Neural progenitor cell (in vitro differentiated cells): ENCODE measurements at places on chromosomes 6 and 20.

- peaks cover 11% of the 10 kb centered on the region for H3K4me1 ChIP-seq
- H3K4me3 ChIP-seq: no peak overlapping the region
- H3K27me3 ChIP-seq: no peaks in the 10 kb centered on the region
- DNase-seq: no peak
Measured at GRCh38 chr6:31961616-31962015, 2.6 kb downstream of the SKIC2 start.

DNA sequence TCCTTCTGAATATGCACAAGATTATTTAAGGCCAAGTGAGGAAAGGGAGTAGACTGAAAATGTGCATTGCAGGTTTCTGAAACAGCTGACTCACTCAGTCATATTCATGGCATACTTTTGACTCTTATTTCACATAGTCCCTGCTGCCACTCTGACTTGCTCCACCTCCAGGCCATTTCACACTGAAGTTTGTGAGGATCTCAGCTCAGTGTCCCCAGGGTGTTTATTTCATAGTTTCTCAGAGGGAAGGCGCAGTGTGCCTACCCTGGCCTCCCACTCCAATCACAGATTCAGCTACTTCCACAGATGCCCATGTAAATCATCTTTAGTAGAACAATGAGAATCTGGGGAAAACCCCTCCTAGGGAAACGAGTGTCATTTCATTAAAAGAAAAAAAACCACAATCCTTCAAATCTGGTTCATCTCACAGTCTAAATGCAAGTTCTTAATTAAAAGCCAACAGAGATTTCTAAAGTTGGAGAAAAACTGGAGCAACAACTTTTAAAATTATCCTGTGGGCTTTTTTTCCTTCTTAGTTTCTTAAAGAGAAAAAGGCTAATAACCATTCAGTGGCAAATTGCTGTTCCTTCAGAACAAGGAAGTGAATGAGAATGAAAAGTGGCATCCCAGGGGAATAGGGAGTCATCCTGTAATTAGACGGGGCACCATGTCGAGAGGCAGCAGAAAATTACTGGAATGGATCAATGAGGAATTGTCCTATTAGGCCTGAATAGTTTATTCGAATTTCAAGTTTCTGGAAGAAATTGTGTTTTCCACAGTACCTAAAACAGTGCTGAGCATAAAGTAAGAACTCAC lies 133.6 kb downstream of the TFAP2B start:
- peak overlapping the region; percentile 7 for H3K4me3 ChIP-seq
- peak; percentile 16 for DNase-seq
- no peaks in the 10 kb centered on the region for H3K27me3 ChIP-seq
- no peaks in the 10 kb centered on the region for H3K36me3 ChIP-seq

DNA sequence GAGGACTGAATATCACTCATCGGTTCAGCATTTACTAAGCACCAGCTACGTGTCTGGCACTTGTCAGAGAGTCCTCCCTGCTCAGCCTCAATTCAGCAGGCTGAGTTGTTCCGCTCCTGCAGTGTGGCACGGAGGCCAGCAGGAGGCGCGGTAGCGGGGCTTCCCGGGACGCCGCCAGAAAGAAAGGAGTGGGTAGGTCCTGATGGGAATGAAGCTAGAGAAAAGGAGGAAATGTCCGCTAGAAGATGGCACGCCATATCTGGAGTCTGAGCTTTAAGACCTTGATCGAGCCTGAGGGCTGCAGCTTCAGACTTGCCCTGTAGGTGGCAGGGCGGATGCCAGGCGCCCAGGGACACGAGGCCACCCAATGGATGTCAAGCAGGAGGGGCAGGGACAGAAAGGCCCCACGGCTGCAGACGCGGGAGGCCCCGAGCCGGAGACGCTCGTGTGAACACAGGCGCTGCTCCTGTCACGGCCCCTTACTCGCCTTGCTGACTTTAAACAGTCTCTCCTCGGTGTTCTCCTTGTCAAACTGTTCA lies 18.7 kb downstream of the SERPINB6 start:
- no peak overlapping the region for H3K4me3 ChIP-seq
- no peaks in the 10 kb centered on the region for H3K27me3 ChIP-seq
- H3K36me3 ChIP-seq: no peaks in the 10 kb centered on the region
- H3K4me1 ChIP-seq: no peaks in the 10 kb centered on the region
- DNase-seq: peak; percentile 76
- no peak overlapping the region for H3K27ac ChIP-seq

DNA sequence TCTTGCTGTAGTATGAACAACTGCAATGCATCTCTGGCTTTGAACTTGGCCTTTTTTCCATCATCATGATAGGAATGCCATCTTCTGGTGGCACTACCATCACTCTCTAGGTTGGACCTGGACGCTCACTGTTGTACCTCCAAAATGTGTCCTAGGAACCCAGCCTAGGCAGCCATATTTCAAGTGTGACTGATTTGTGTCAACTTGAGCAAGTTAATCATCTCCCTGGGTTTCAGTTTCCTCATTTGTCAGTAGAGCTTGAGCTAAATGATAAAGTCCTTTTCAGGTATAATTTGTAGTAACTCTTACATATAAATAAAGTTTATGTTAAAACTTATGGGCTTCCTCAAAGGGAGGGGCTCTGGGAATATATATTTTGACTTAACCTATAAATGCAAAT lies 241.7 kb upstream of the CEP162 start:
- no peak overlapping the region for H3K27ac ChIP-seq
- no peaks in the 10 kb centered on the region for H3K36me3 ChIP-seq
- H3K27me3 ChIP-seq: no peaks in the 10 kb centered on the region
- no peaks in the 10 kb centered on the region for H3K4me1 ChIP-seq
- DNase-seq: no peak
- no peak overlapping the region for H3K4me3 ChIP-seq

GRCh38 chr6:148497257-148497656 lies 154.6 kb downstream of the SASH1 start:
- no peak for DNase-seq
- H3K36me3 ChIP-seq: no peaks in the 10 kb centered on the region
- H3K27me3 ChIP-seq: no peaks in the 10 kb centered on the region

DNA sequence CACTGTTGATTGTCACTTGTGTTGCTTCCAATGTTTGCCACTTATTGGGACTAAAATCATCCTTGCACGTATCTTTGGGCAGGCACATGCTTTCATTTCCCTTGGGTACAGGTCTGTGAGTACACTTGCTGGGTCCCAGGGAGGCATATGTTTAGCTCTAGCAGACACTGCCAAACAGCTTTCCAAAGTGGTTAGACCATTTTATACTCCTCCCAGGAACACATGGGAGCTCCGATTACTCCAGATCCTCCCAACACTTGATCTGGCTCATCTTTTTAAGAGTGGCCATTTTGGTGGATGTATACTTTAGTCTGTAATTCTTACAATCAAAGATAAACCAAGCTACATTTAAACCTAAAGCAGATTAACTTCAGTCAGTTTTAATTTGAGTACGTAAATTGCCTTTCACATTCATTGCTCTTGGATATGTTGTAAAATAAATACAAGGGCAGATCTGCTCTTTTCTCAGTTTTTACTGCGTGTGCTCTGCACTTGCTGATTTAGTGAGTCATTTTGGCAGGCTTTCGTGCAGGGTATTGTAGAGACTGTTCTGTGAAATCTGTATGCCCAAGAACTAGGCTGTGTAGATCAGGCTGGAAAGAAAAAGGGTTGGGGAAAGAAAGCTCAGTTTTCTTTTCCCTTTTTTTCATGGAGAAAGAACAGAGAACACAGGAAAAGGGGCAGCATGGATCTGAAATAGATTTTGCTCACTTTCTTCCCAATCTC lies 19.5 kb downstream of the SLC22A1 start:
- H3K27me3 ChIP-seq: no peaks in the 10 kb centered on the region
- no peak for DNase-seq

DNA sequence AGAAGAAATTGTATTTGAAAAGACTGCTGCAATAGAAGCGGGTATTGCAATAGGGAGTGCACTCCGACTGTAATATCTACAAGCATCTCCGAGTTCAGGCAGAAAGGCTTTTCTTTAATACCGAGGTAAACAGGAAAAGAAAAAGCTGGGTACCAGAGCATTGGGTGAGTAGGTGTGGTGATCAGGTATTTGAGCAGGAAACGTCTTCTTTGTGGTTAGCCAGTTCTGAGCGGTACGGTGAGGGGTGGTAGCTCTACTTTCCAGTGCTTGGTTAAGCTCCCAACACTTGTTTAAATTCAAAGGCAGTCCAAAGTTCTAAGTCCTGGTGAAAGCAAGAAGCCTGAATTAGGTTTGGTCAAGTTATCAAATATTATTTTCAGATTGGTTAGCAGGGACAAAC lies 404.1 kb downstream of the LMBRD1 start:
- no peaks in the 10 kb centered on the region for H3K27me3 ChIP-seq
- no peak overlapping the region for H3K27ac ChIP-seq
- no peak for DNase-seq
- H3K36me3 ChIP-seq: no peaks in the 10 kb centered on the region

DNA sequence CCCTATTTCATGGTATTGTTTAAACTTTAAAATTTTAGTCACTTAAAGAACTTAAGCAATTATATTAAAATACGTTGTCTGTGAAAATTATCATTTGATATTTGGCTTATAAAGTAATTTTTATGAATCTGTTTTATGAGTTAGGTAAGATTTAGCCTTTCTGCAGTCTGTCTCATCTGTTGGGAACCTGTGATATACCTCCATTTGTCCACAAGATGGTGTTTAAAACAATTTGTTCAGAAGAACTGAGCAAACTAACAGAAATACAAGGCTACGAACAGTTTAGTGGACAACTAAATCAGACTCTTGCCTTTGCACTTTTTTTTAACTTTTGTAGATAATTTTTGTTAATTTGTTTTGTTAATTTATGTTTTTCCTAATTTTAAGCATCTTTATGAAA lies 92.4 kb downstream of the COL9A1 start:
- no peaks in the 10 kb centered on the region for H3K4me1 ChIP-seq
- no peaks in the 10 kb centered on the region for H3K27me3 ChIP-seq
- no peak overlapping the region for H3K4me3 ChIP-seq
- H3K27ac ChIP-seq: no peak overlapping the region

- peaks cover 19% of the 10 kb centered on the region for H3K4me1 ChIP-seq
- no peak overlapping the region for H3K27ac ChIP-seq
Measured at GRCh38 chr20:32742322-32743236, 688 bp downstream of the COMMD7 start.
